Hematopoietic multipotent progenitor cell treated with erythropoietin and hydrocortisone succinate and interleukin-3 and kit ligand, for 17 days (in vitro differentiated cells): ENCODE measurements at places on chromosomes 12 and 14.

DNA sequence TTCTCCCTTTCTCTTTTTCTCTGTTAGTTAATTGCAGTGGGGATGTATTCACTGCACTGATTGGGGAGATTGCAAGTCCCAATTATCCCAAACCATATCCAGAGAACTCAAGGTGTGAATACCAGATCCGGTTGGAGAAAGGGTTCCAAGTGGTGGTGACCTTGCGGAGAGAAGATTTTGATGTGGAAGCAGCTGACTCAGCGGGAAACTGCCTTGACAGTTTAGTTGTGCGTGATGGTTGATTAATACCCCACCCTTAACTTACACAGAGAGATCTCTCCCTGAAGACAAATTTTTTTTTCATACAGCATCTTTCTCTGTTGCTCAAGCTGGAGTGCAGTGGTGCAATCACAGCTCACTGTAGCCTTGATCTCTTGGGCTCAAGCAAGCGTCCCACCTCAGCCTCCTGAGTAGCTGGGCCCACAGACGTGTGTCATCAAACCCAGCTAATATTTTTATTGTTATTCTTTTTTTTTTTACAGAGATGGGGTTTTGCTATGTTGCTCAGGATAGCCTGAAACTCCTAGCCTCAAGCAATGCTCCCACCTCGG, 4.6 kb downstream of the C1S start:
- no peak for DNase-seq

GRCh38 chr12:27971121-27971489, 1.4 kb downstream of the PTHLH start:
- no peak for DNase-seq

- DNase-seq = no peak
These were observed 15.8 kb upstream of the OAS2 start for GRCh38 chr12:112962561-112962960.

DNA sequence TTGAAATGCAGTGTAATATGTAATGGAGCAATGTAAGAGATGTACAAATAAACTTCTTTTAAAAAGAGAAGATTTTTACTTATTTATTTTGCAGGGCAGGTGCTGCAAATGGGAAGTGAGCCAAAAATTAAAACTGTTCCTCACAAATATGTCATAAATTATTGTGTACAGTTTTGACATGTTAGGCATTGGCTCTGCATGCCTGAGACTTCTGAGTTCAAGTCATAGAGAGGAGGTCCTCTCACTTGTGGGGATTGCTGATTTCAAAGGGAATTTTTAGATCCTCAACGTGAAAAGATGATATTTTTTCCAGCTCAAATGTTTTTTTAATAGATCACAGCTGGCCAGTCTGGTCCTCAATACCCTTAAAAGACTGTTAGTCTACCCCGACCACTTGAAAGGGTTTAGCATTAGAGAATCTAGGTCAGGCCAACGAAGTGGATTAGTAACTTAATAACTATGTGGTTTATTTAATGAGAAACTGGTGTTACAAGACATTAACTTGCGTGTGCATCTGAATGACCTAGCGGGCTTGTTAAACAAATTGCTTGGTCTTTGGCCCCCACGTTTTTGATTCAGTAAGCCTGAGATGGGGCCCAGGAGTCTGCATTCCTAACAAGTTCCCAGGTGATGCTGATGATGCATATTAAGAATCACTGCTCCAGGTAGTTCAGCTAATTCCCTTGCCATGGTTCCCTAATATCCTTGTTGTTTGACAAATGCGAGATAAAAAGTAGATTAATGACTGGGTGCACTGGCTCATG, 30.9 kb upstream of the WDR89 start:
- no peak for DNase-seq

DNA sequence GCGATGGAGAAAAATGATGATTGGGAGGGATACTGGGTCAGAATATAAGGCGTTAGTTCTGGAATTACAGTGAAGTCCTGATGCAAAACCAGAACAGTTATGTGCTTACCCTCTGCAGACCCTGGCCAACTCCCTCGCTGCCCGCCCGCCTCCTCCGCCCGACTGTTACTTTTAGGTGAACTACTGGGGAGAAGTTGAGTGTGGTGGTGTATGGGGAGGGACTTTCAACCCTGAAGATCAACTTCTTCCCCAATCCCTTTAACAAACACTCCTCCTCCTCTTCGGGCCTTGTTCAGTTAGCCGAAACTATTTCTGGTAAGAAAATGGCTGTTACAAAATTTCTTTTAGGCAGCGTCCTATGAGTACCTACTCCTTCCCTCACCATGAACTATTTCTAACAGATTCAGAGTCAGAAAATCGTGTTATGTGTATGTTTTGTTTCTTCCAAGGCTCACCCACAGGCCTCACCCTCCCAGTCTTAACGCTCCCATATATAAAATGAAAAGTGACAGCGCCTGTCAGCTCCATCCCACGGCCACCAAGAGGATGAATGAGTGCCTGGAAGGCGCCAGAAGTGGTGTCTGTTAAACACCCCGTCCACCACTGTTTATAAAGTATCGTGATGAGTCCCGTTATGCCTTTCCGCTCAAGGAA, 1.3 kb downstream of the FBXO33 start:
- no peak for DNase-seq

DNA sequence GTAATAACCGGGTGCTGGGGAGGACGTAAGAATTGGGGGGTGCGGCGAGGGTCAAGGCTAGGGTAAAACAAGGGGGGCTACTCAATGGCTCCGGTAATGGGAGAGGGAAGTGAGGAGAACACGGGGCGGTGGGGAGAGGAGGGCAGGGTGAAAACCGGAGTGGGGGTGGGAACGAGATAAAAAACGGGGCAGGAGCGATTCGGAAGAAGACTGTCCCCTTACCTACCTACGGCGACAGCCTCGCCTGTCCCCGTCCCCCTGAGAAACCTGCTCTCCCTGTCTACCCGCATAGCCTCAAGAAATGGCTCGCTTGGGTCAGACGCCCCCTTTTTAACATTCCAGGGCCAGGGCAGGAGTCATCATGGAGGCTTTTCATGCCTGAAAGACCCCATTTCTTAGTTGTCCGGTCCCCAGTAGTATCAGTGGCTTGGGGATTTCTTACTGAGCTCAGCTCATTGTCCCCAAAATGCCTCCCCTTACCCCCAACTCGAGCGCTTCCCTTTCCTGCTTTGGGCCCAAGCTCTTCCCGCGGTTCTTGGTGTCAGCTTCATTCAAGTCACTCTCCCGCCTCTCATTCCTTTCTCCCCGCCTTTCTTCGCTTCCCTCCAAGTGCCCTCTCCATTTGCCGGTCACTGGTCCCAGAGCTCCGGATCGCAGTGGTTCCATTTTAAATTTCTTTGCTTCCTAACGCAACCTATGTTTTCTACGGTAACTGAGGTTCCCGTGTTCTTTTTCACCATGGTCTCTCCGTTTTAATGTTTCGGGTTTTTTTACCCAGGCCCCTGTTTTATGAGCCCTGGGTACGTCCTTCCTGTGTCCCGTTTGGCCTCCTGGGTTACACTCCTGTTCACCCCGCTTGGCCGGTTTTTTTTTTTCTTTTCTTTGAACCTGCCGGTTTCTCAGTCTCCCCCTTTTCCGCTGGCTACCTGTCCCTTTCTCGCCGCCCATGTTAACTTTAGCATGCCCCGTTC, 1.2 kb upstream of the WSB2 start:
- DNase-seq = no peak

GRCh38 chr12:104704224-104704779, 247.6 kb downstream of the CHST11 start:
- DNase-seq = no peak

DNA sequence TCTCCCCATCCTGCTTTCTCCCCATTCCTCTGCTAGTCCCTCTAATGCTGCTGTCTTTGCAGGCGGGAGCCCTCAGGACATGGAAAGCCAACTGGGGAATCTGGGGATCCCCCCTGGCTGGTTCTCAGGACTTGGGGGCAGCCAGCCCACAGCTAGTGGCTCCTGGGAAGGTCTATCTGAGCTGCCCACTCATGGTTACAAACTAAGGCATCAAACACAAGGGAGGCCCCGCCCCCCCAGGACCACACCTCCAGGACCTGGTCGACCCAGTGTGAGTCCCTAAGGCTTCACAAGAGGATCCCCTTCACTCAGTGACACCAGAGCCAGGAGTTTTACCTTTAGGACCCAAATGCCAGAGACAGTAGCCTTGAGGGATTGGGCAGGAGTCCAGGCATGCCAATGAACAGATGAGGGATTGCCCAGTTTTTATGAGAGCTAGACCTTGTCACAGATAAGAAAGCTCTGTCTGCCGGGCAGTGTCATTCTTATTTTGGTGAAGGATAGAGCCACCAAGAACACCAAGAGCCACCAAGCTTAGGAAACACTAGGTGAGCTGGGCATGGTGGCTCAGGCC, 8.0 kb upstream of the CPNE6 start:
- DNase-seq = no peak

- no peak for DNase-seq
These were observed 139.3 kb upstream of the PRMT8 start for GRCh38 chr12:3351731-3352130.

GRCh38 chr14:99514552-99515300, 33.5 kb downstream of the CCNK start:
- DNase-seq = no peak

DNA sequence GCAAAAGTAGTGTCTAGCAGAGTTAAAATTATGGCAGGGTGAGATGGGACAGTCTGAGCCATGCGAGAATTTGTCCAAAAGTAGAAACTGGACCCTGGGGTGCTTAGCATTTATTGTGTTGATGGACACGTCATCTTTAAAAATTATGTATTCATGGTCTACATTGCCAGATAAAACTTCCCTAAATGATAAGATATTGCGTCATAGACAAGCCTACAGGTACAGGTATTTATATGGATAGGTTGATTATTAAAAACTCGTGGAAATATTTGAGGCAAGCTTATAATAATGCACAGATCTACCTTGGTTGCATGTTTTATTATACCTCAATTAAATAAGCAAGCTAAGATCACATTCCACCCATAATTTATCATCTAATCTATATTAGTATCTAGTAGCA, 196.0 kb upstream of the PDZRN4 start:
- DNase-seq = no peak

GRCh38 chr12:75850721-75851462, 180.7 kb downstream of the PHLDA1 start:
- no peak for DNase-seq

- no peak for DNase-seq
These were observed 39.7 kb upstream of the BDKRB2 start for GRCh38 chr14:96164861-96165490.

DNA sequence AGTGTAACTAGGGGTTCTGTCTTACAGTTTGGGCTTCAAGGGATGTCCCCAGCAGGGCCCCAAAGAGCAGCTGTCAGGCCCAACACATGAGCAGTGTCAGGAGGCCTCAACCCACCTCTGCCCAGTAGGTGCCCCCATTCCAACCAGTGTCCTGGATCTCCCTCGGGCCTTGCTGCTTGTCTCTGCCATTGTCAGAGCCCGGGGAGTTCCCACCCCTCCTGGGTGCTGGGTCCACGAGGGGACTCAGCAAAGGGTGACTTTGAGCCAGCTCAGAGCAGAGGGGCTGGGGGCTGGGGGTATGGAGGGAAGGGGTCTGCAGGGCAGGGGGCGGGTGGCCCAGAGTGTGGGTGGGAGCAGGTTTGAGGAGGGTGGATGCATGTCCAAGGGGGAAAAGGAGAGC, 18.0 kb upstream of the BEGAIN start:
- no peak for DNase-seq

GRCh38 chr14:101501341-101501740, 60.0 kb upstream of the DIO3 start:
- no peak for DNase-seq

DNA sequence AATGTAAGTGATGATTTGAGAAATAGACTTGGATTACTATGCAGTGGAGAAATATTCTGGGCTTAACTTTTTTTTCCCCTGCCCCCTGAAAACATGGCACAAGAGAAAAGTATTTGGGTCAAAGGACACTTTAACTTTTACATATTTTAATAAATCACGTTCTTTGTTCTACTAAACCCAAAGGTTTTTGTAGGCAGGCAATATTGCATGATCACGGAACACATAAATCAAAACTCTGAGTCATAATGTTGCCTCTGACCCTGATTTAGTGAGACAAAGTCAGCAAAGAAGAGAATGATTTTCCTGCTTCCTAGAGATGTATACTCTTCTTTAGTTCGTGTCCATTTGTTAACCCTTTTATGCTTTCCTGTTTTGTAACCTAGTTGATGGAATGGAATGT, 38.0 kb downstream of the ABCD2 start:
- no peak for DNase-seq

GRCh38 chr14:101928415-101928841, 35.9 kb upstream of the DYNC1H1 start:
- no peak for DNase-seq

- no peak for DNase-seq
These were observed 13.7 kb downstream of the COL2A1 start for GRCh38 chr12:47990351-47991105.

- no peak for DNase-seq
These were observed 141.4 kb upstream of the TMPO start for GRCh38 chr12:98374007-98374406.

- no peak for DNase-seq
These were observed 11.0 kb downstream of the SAMD4A start for GRCh38 chr14:54577977-54578376.

DNA sequence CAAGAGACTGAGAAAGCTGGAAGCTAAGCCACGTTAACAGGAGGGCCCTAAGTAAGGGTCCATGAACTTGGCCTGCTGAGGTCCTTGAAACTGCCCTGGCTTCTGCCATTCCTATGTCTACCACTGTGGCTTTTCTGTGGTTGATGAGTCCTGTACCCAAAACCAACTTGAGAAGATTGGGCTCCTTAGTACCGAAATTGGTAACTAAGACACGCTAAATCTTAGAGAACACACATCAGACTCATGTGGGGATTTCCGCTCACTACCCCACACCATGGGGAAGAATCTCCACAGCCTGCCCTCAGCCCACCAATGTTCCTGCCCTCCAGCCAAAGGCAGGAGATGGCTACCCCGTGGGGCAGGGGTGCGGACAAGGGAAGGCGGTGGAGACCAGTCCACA, 232.9 kb downstream of the SPTSSA start:
- DNase-seq = no peak

DNA sequence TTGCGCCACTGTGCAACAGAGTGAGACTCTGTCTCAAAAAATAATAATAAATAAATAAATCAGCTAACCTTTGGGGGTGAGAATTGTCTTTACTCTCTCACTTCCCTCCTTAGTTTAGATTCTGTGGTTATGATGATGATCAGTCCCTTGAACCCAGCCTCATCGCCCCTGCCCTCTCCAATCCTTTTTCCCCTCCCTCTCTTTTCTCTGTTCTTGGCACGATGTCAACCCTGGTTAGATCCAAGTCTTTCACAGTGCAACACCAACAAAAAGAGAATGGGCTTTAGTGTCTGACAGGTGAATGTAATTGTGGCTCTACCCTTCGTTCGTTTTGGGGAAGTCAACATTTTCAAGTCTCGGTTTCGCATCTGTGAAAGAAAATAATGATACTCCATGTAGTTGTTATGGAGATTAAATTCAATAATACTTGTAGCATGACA, 59.0 kb downstream of the NTN4 start:
- no peak for DNase-seq
